ENCODE measurements at places on chromosomes 7 and 10.

- DNase-seq, result no peak
Observed at GRCh38 chr10:51162002-51162401, 87.7 kb downstream of the PRKG1 start.

DNA sequence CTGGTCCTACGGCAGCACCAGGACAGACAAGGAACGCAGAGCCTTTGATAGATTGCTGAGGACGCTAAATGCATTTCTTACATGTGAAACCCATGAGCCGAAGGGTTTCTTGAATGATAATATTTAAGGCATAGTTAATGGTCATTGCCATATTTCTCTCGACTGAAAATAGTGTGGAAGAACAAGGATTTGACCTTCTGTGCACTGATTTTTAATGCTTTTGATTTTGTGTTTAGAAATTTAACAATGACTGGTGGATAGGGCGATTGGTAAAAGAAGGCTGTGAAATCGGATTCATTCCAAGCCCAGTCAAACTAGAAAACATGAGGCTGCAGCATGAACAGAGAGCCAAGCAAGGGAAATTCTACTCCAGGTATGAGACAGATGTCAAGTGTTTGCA is 150.8 kb downstream of the NSUN6 start:
- DNase-seq, result no peak

GRCh38 chr7:139300390-139300789 is 40.7 kb upstream of the FMC1 start:
- DNase-seq, result no peak

DNA sequence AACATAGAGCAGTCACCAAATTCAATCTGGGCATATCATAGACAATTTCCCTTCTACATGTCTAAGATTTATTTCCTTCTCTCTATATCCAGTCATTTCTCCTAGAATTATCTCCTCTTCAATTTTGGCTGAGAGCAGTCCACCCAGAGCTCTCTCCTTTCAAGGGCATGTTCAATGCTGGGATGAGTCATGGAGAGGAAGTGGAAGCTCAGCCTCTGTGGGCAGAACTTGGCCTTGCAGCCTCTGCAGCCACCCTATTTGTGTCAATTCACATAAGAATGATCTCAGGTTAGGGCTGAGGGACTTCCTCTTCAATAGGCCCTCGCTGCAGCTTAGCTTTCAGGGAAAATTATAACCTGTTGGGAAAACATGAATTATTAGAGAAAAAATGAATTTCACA is 560.8 kb downstream of the POM121L12 start:
- no peak for DNase-seq

DNA sequence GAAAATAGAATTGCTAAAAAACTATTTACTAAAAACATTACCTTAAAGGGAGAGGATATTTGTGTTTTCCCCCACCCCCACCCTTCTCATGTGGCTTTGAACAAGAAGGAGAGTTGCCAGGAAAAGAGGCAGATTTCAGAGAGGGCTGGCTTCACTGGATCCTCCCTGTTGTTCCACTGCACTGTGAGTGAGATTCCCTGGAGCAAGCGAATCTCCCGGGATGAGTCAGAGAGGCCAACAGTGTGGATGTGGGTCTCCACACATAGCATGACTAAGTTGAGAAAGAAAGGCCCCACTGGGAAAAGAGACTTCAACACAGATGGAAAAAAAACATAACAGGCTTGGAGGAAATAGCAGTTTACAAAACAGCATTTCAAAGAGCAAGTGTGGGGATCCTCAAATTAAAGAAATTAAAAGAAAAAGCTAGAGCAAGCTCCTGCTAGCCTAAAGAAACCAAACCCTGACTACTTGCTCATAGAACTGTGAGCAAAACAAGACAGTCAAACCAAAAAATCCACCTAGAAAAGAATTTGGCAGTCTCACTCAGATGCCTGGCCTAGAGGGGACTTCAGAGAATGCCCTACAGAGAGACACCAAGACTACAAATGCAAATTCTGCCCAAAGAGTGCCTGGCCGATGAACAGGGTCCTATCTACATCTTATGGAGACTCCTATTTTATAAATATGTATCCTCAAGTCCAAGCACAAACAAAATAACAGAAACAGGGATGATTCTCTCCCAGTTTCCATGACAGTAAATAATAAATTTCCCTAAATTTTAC is 3.4 kb downstream of the CAV1 start:
- no peak for DNase-seq

- no peak for DNase-seq
Observed at GRCh38 chr7:99184532-99185218, 23.2 kb downstream of the KPNA7 start.

DNA sequence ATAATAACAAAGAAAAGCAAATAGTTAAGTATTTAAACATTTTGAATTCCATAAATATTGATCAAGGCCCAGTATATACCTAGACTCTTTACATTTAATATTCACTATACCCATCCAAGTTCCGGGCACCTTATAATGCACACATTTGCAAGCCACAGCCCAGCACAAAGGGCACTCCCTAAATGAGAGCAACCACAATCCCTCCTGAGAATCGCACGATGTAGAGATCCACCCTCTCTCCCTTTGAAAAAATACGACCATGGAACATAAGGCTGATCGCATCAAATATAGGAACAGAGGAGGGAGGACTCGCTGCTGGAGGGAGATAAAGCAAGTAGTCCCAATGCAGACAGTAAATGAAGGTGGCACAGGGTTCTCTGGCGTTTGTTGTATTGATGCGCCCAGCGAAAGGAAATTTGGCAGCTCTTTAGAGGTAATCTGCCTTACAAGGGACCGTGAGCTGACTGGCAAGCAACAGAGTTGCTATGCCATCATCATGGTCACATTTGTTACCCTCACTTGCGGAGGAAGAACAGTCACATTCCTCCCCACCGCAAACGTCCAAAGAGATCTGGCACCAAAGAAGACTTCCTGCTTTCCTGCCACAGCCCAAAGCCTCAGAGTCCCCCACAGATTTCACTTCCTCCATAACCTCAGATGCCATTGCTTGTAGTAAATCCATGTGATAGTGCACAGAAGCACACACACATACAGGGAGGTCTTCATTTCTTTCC is 16.1 kb upstream of the TAS2R40 start:
- DNase-seq, result no peak

DNA sequence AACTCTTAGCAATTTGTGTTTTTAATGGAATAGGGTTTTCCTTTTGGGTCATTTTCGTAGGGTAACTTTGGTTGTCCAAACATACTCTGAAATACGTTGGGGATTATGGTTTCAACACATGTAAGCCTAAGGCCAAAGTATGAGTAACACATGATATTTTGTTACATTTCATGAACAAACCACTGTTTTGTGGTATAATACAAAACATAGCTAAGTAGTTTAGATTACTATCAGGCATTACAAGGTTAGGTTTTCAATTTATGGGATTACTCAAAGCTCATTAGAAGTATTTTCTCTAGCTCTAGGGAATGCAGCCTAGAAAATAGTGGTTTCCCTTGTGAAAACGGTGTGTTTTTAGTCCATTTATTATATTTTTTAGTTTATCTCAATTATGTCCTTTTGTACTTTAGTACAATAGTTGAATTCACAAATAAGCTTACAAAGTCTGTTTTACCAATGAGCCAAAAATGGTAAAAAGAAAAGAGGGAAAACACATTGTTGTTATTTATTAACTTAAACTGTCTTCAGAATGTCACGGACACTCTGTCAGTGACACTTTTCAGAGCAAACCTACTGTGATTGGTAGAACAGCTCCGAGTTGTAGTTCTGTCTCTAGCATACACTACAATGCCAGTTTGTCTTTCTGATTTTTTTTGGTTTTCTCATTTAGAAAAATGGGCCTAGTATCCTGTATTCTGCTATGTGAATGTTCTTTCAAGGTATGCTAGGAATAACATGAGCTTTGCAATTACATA is 473.7 kb downstream of the SUGCT start:
- no peak for DNase-seq

DNA sequence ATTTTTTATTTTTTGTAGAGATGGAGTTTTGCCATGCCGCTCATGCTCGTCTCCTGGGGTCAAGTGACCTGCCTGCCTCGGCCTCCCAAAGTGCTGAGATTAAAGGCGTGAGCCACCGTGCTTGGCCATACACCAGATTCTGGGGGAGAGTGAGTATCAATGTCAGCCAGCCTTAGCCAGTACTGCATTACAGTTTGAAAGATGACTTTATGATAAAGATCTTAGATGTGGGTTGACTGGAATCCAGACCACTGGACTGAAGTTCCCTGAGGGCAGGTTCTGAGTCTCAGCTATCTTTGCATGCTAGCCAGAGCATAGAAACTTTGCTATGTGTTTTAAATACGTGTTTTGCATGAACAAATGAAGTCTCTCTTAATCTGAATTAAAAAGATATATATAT is 117.2 kb upstream of the EFCAB10 start:
- DNase-seq, result no peak

DNA sequence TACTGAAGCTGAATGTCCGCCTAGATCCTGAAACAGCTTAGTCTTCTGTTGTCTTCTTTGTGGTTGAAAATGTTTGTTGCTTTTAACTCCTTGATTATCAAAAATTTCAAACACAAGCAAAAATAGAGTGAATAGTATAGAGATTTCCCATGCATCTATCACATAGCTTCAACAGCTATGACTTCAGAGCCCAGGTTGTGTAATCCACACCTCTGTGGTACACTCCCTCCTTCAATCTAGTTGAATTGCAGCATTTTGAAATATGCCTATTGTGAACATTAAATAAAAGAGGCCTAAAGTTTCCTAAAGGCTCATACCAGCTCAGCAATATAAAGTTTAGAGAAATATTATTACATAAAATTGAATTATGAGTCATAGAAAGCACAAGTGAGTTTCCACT is 204.7 kb upstream of the HDAC9 start:
- no peak for DNase-seq

- no peak for DNase-seq
Observed at GRCh38 chr10:1360011-1360557, 303.9 kb downstream of the WDR37 start.

DNA sequence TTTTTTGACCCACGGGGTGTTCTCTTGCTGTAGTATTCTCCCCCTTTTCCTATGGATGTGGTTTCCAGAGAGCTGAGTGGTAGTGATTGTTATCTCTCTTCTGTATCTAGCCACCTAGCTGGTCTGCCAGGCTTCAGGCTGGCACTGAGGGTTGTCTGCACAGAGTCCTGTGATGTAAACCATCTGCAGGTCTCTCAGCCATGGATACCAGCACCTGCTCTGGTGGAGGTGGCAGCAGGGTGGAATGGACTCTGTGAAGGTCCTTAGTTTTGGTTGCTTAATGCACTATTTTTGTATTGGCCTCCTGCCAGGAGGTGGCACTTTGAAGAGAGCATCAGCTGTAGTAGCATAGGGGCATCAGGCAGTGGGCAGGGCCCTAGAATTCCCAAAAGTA is 851 bp downstream of the HYAL4 start:
- no peak for DNase-seq

DNA sequence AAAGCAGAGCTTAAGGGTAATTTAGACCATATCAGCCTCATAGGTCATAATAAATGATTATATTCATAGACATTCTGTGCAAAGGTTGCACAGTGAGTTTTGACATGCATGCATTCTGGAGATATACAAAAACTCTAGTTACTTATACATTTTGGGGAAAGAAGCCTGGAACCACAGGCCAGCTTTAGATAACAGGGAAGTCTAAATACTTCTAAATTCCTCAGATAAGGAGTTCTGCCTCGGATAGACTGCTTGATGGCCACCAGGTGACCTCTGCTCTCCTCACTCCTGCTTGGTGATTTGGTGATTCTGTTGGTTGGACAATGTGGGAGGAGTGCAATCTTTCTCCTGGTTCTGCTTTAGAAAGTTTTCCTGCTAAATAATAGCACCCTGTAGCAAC is 77.9 kb downstream of the SGMS1 start:
- DNase-seq, result no peak

- DNase-seq, result no peak
Observed at GRCh38 chr7:70360557-70360956, 762.3 kb downstream of the AUTS2 start.

- no peak for DNase-seq
Observed at GRCh38 chr7:118169146-118169545, 14.8 kb upstream of the LSM8 start.

- DNase-seq, result no peak
Observed at GRCh38 chr7:44391171-44391570, 65.8 kb upstream of the CAMK2B start.

DNA sequence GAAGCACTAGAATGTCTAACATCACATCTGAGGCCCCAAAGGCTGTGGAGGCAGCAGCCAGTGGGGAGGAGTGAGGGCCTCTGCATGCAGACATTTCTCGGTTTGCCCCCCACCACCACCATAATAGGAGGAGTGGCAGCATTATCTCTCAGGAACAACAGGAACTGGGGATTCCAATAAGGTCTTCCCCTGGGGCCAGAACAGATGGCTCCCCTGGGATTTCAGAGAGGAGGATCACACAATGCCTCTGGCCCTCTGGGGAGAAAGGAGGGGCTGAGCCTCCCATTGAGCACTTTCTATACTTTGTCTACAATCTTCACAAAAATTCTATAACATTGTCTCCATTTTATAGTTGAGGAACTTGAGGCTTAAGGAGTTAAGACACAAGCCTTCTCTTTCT is 61.1 kb downstream of the GRID1 start:
- DNase-seq, result no peak

GRCh38 chr7:154347700-154348266 is 295.6 kb downstream of the DPP6 start:
- no peak for DNase-seq

- no peak for DNase-seq
Observed at GRCh38 chr10:79418886-79419595, 26.4 kb downstream of the ZCCHC24 start.

- no peak for DNase-seq
Observed at GRCh38 chr7:126818393-126819196, 434.1 kb downstream of the GRM8 start.

- no peak for DNase-seq
Observed at GRCh38 chr7:79410345-79410744, 43.1 kb downstream of the MAGI2 start.

DNA sequence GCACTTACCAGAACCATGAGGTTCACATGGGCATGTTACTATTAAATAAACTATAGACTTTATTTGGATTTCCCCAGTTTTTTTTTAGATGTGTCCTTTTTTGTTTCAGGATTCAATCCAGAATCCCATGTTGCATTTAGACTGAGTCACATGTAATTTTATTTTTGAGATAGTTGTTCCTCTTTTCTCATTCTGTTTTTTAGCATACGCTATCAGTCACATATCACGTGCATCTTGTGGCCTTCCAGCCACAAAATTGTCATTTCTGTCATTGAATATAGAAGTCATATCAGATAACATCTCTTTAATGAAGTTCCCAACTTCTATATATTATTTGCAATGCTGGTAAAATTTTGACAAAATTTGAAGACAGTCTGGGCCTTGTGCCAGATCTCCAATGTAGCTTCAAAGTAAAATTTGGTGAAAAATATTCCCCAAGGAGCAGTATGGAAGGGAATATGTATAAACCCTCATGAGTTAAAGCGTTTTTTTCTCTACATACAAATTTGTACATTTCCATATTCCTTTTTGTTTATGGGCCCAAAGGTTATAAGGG is 132.3 kb upstream of the MKI67 start:
- DNase-seq, result no peak
